ENCODE measurements at places on chromosomes 16 and 17. TPM values are rescaled to one million over a fixed set of nuclear protein-coding genes. Genes with fewer than 3 reads are reported as not detected.

ZNF263 gene
- 40.8 TPM for total RNA-seq

PRSS8 gene
- 17.6 TPM for total RNA-seq

DUSP3 gene
- total RNA-seq = 18.2 TPM

YBX2 gene
- total RNA-seq = 9.1 TPM

CFAP97D1 gene
- total RNA-seq = not detected

NPIPB2 gene
- 7.3 TPM for total RNA-seq

CMTM2 gene
- total RNA-seq = not detected

SPATA32 gene
- total RNA-seq = not detected

CD19 gene
- total RNA-seq = not detected

IGFALS gene
- total RNA-seq = not detected

DNA sequence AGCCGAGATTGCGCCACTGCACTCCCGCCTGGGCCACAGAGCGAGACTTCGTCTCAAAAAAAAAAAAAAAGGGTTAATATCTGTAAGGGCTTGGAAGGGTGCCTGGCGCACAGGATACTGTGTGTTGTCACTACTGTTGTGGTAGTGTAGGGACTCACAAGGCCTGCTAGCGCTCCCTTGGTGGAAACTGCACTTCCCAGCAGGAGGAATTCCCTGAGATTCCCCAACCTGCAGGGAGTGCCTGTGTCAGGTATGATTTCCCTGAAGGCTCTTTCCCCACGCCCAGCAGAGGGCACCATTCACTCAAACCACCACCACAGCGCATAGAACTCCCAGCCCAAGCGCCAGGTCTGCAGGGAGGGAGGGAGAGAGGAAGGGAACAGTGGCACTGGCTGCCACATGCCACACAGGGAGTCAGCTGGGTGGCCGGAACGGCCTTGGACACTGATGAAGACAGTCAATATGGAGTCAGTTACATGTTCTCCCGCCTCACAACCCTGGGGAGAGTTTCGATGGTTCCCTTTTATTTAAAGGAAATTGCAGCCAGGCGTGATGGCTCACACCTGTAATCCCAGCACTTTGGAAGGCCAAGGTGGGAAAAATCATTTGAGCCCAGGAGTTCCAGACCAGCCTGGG is 32.7 kb upstream of the CDH1 start:
- peak; percentile 87 for DNase-seq

DNA sequence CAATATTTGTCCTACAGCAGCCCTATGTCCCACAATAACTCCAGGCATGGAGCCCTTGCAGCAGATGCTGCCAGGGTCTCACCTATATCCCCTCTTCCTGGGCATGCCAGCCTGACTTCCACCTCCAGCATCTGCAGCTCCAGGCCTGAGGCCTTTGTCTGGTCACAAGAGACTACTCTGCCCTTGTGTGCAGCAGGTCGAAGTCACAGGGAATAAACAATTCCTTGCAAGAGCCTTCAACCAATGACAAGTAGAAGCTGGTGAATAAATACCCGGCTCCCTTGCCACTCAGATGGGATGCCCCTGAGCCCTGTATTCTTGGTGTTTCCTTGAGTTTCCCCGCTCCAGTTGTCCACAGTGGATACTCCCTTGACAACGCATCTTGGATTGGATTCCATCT is 23.0 kb downstream of the CES1 start:
- no peak for DNase-seq

DNA sequence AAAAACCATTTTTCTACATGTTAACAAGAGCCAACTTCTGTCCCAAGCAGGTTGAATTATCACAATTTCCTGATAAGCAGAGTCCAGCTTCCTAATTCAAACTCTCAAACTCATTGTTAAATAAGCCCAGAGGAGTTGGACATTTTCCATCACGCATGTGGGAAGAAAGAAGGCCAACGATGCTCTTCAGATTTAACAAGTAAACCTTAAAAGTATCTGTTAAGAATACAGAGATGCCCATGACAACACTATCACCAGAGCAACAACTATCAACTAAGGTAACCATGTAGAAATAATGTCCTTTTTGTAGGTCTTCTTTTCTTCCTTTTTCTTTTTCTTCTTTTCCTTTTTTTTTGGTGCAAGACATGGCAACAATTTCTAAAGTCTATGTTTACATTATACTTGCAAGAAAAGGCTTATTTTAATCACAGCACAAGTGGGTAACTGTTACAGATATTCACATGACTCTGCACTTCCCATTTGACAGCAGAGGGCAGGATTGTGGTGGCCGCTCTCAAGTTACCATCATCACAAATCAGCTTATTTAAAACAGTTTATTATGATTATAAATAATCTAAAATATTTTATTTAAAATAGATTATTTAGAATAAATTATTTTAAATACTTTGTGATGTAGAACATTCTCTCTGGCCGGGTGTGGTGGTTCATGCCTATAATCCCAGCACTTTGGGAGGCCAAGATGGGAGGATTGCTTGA is 35.7 kb upstream of the DHRS7B start:
- DNase-seq = no peak

GRCh38 chr16:970766-971581 is at the start of gene LMF1:
Gene LMF1 (minus strand): TSS chr16:970984. CDS start chr16:970980, 4 bp downstream.
- DNase-seq = peak; percentile 96

DNA sequence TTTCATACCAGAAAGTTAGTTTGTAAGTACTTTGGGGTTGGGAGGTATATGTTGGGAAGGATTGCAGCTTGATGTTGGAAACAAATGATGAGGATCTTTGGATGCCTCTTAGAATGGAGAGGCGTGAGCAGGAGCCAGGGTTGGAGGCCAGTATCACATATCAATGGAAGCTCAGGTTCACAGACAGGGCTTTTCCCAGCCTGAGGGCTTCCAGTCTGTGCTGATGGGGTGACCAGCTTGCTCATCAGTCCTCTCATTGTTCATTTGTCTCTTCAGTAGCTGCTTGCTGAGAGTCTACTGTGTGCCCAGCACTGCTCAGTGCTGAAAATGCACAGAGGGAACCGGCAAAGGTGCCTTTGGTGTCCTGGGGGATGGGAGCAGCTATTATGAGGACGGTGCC is 5.8 kb downstream of the DNAAF1 start:
- DNase-seq = no peak

GRCh38 chr17:49832840-49833599 is 14.8 kb downstream of the TAC4 start:
- DNase-seq = no peak

DNA sequence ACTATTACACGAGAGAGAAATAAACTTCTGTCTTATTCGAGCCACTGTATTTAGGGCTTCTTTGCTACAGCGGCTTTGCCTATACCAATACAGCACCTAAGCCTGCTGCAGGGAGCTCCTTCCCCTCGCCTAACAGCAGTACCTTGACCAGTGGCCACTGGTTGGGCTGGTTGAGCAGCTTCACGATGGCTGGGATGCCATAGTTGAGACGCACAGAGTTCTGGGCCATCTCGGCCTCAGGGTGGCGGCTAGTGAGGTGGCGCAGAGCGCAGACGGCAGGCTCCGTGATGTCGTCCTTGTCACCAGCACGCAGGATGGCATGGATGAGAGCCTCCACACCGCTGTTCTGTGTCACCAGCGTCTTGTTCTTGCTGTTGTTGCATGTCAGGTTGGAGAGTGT is 23.7 kb downstream of the JUP start:
- no peak for DNase-seq

DNA sequence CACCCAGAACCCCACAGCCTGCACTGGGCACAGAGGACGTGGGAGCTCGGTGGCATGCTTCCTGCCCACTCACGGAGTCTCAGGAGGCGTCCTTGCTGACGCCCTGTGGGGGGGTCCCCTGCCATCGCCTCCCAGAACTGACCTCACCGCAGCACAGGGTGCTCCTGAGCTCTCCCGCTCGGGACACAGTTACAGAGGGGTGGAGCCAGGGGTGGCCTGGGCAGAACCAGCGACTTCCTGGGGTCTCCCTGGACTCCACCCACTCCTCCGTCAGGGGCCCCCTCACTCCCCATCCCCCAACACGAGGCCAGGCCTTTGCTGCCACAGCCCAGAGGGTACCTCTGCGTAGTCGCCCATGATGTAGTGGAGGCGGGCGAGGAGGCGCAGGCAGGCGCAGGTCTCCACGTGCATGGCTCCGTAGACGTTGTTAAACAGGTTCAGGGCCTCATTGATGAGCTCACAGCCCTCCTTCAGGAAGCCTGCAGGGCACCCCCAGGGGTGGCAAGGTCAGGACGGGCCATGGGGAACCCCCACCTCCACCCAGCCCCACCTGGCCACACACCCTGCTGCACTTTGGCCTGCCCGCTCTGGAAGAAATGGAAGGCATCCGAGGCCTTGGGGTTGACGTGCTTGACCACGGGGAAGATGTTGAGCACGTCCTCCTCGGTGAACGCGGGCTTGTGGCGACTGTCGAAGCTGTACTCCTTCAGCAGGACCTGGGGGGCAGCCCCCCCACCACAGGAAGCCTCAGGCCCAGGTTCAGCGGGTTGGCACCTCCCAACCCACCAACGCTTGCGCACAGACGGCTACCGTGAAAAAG is 17.8 kb downstream of the CLUH start:
- DNase-seq = no peak

GRCh38 chr17:28655160-28655559 is 6.5 kb downstream of the SDF2 start:
- DNase-seq = no peak

DNA sequence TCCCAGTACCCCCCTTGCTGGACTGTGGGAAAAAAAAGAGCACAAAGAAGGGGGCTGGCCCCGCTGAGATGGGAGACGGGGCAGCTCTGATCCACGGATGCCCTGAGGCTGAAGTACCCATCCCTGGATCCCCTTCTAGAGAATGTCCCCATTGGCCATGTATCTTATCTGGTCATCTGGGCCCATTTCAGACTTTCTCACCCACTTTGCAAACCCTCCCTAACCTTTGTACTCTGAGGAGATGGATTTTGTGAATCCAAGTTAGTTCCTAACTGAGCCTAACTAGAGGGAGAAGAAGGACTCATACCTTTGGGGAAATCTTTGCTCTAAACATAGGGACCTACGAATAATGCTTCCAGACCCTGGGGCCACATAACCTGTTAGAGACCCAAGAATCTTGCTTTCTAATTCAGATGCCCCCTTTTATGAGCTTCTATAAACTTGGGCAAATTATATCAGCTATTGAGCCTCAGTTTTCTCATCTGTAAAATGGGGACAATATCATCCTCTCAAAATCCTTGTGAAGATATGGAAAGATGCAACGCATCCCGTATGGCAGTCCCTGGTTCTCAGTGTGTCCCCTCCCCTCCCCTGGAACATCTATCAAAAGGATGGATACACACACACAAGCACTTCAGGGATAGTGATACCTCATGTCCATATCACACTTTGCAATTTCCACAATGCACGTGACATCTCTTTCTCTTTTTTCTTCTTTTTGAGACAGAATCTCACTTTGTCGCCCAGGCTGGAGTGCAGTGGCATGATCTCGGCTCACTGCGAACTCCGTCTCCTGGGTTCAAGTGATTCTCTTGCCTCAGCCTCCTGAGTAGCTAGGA is 16.8 kb upstream of the FZD2 start:
- DNase-seq = no peak

DNA sequence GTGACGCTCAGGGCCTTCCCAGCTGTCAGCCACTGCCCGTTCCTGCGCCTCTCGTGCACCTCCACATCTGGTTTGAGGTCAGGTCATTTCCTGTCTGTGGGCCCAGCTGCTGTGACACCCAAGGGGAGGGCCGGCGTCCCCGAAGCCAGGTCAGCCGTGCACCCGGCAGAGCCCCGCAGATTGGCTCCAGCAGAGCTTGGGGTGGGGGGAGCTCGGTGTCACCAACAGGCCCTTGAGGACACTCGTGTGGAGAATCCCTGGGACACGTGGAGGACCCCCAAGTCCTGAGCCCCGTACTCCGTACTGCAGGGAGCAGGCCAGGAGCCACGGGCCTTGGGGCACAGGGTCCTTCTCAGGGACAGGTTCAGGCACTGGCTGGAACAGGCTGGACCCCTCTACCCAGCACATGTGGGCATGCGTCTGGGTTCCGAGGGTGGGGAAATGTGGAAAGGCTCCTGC is 4.8 kb downstream of the SPATA2L start:
- DNase-seq = no peak

DNA sequence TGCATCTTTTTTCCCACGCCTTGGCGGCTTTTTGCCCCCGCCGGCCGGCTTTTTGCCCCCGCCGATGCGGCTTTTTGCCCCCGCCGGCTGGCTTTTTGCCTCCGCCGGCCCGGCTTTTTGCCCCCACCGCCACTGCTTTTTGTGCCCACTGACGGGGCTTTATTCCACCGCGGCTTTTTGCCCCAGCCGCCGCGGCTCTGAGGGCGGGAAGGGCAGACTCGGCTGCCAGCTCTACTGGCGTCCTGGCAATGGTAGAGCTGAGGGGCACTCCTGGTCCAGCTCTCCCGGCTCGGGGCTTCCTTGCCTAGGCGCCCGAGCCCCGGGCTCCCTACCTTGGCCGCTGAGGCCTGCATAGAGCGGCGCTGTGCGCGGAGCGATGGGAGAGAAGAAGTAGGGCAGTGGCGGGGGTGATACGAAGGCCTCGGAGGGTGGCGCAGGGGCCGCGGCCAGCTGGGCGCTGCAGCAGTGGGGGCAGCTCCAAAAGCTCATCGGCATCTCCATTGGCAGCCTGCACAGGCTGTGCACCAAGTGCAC is 591.4 kb downstream of the TP53TG3F start:
- no peak for DNase-seq

GRCh38 chr17:77830816-77831473 is 127.6 kb upstream of the TNRC6C start:
- no peak for DNase-seq

GRCh38 chr17:58993311-58993710 is 113.4 kb downstream of the TRIM37 start:
- no peak for DNase-seq

DNA sequence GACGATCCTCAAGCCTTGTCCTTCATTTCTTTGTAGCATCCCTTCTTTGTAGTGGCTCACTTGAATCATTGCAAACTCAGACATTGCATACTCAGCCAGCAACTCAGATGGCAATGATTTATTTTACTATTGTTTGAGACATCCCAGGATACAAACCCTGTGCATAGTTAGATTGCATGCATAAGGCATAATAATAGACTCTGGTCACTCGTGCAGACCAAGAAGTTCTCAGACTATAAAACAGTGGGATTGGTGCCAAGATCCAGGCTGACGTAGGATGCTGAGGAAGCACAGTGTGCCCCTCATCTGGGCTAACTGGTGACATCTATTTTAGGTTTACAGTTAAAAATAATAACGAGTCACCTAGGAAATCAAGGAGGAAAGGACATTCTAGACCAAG is 142.3 kb downstream of the PMP22 start:
- no peak for DNase-seq

DNA sequence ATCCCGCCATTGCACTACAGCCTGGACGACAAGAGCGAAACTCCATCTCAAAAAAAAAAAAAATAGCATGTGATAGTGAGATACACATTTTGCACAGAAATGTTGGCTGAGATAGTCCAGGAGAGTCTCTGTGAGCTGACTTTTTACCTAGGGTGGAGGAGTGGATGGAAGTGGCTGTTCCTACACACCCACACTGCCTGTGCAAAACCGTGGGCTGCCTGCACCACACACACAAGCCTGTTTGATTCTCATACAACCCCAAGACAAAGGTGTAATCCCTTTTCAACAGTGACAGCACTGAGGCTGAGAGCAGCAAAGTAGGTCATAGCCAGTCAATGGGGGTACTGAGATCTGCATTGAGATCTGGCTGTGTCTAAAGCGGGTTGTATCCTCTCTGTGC is 86.8 kb downstream of the MARF1 start:
- DNase-seq = peak; percentile 15

Measured in neural progenitor cell (in vitro differentiated cells).